ENCODE measurements at places on chromosomes 5 and 9.

- peak; percentile 76 for DNase-seq
Measured at GRCh38 chr5:68711293-68712200, 382.3 kb upstream of the SLC30A5 start.

GRCh38 chr5:141298376-141298775 lies 5.5 kb downstream of the SLC25A2 start:
- no peak for DNase-seq

- peak; percentile 21 for DNase-seq
Measured at GRCh38 chr9:136327304-136327974, at the start of gene GPSM1. Gene GPSM1 (plus strand): TSS chr9:136327539. CDS start chr9:136327696, 157 bp downstream.

- no peak for DNase-seq
Measured at GRCh38 chr5:154194345-154195329, 4.1 kb downstream of the GALNT10 start.

DNA sequence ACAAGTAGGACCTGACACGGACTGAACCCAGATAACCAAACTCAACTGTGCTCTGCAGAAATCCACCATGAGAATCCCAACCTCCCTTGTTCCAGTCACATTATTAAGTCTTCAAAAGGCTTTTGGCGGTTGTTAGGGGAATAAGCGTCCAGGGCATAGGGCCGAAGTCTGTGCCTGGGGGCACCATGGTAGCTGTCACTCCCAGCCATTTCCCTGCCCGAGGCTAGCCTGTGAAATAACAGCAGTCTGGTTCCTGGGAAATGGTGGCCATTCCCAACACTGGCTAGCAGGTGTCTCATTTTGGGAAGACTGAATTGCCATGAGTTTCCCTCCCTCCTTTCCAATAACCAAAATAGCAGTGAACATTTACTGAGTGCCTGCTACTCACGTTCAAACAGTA lies 122.2 kb downstream of the CRB2 start:
- DNase-seq = no peak

Measured in CD8-positive, alpha-beta T cell (primary cell).